ENCODE measurements at places on chromosomes 11 and 22.
A peak's percentile ranks its signal among the peaks of the same experiment; 100 is the strongest.

GRCh38 chr22:26534171-26534855, 22.0 kb upstream of the TFIP11 start:
- DNase-seq = no peak

- DNase-seq = no peak
These were observed 16.4 kb downstream of the PRR33 start for GRCh38 chr11:1875093-1875850.

DNA sequence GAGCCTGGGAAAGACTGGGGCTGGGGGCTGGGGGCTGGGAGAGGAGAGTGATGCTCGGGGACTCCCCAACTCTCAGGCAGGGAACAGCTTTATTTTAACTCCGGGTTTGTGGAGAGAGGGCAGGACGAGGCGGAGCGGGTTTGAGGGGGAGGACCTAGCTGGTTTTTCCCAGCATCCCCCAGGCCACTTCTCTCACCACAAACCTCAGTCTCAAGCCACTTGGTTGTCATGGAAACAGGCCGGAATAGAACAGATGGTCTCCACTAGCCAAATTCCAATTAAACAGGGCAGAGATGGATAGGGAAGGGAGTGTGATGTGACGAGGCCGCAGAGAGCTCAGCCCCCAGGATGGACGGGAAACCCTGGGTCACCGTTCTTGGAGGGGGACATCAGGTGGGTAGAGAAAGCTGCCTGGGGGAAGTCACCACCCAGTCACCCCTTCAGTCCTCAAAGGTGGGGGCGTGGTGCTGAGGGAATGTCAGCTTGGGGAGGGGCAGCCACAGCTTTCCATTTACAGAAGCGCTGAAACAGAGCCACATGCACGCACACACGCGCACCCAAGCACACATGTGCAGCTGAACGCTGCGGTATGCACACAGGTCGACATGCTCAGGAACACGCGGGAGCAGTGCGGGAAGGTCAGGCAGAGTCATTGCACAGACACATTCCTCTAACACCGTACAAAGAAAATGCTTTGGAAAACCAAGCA, 19.2 kb downstream of the NECTIN1 start:
- DNase-seq = peak; percentile 91

GRCh38 chr22:50141891-50142363, 28.6 kb upstream of the PANX2 start:
- DNase-seq = no peak

DNA sequence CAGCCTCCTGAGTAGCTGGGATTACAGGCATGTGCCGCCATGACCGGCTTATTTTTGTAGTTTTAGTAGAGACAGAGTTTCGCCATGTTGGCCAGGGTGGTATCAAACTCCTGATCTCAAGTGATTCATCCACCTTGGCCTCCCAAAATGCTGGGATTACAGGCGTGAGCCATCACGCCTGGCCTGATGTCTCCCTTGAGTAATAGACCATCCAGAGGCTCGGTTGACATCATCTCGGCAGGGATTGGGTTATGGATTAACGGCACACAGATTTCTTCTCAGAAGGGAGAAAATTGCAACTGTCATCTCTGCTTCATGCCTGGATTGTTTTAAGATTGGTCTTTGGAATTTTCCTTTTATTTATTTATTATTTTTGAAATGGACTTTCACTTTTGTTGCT, 239.2 kb upstream of the LARGE1 start:
- no peak for DNase-seq

DNA sequence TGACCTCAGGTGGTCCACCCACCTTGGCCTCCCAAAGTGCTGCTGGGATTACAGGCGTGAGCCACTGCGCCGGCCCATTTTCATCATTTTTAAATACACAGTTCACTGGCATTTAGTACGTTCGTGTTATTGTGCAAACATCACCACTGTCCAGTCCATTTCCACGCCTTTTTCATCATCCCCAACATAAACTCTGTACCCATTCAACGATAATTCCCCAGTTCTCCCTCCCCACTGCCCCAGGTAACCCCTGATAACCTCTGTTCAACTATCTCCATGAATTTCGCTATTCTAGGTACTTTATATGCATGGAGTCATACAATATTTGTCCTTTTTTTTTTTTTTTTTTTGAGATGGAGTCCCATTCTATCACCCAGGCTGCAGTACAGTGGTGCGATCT, 18.2 kb upstream of the ELFN2 start:
- no peak for DNase-seq

GRCh38 chr11:113839842-113840241, 35.5 kb downstream of the USP28 start:
- peak; percentile 38 for DNase-seq

- no peak for DNase-seq
These were observed 77.9 kb upstream of the WNT11 start for GRCh38 chr11:76284161-76284560.

DNA sequence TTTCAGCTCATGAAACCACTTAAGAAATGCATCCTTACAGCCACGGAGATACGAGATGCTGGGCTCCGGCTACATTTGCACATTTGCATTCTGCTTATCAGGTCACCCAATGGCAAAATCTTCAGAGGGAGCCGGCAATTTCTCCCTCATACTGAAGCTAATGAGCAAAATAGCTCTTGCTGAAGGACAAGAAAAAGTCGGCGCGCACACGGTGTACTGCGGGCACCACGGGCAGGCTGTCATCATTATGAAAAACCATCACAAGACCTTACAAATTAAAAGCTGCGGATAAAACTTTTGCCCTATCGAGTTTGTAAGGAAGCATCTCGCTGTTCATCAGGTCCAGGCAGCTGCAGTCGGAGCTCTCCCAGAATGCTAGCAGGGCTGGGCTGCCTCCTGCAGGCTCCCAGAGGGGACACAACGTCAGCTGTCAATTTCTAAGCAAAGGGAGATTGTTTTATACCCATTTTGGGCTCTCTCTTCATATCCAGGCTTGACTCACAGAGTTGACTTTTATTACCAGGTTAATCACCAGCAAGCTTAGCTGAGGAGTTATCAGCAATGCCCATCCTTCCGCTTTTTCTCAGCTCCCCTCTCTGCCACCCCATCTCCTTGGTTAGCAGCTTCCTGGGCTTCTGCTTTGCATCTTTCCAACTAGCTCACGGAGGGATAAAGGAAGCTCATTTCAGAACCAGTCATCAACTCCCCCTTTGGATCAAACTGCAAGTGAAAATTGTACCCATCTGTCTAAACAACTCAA, 375.1 kb downstream of the OPCML start:
- DNase-seq = no peak

GRCh38 chr11:36354221-36355003, 58.3 kb downstream of the PRR5L start:
- DNase-seq = peak; percentile 22

- DNase-seq = no peak
These were observed 449.9 kb downstream of the OPCML start for GRCh38 chr11:133082453-133082781.

- no peak for DNase-seq
These were observed 125.5 kb downstream of the KCNQ1 start for GRCh38 chr11:2570211-2570811.

GRCh38 chr22:20175597-20175900, 24.7 kb upstream of the CCDC188 start:
- no peak for DNase-seq

GRCh38 chr11:1387961-1388762, 1.6 kb upstream of the BRSK2 start:
- no peak for DNase-seq

GRCh38 chr11:19907008-19907579, 194.5 kb downstream of the NAV2 start:
- no peak for DNase-seq

DNA sequence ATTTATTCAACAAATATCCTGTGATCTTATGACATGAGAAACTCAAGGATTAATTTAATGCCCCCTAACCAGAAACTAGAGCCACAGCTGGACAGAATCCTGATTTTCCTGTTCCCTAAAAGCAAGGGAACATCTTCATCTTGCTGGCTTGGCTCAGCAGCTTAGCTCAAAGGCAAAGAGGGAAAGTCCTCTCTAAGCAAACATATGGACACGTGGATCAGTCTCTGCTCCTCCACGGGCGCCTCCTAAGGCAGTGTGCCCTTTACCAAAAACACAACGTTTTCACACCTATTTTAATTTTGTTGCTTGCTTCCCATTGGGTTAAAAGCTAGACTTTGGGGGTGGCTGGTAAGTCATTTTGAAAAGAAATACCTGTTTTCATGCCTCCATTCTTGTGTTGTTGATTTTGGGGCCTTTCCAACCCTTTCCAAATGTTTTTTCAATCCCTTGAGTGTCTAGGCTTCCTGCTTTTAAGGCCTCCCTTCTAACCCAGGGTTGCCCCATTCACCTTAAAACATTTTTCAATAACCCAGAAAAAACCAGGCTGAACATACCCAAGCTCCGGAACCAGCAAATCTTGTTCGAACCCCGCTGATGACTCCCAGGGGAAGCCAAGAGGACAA, 15.5 kb downstream of the SLC1A2 start:
- DNase-seq = no peak

DNA sequence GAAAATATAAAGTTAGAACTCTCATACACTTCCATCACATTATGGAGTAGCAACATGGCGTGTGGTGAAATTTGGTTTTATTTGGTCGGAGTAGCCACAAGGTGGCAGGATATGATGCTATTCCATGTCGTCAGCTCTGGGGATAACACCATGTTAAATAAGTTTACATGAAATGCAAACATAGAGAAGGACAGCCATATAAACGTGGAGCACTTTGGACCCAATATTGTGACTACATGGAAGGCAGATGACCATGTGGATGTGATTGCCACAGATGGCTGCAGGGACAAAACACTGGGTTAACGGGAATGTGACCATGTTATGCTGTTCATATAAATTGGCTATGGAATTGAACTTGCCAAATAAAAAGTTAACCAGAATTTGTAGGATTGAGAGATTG, 21.0 kb downstream of the OR5M11 start:
- no peak for DNase-seq

DNA sequence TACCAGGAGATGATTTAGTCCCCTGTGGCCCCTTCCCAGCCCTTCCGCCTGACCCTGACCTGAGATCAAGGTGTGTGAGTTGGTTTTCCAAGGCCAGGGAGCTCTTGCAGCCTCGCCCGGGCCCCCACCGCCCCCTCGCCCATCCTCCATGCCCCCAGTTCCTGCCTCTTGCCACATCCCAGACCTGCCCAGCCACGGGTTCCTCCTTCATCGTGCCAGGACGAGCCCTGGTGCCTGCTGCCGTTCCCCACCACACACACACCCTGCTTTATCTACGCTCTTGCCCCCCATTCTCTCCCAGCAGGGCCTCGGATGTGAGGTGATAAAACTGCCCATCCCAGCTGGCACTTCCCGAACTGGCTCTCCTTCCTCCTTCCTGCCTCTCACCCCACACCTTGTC, 1.4 kb upstream of the LIF start:
- no peak for DNase-seq

GRCh38 chr11:74023276-74023675, 14.4 kb upstream of the UCP3 start:
- DNase-seq = peak; percentile 76

DNA sequence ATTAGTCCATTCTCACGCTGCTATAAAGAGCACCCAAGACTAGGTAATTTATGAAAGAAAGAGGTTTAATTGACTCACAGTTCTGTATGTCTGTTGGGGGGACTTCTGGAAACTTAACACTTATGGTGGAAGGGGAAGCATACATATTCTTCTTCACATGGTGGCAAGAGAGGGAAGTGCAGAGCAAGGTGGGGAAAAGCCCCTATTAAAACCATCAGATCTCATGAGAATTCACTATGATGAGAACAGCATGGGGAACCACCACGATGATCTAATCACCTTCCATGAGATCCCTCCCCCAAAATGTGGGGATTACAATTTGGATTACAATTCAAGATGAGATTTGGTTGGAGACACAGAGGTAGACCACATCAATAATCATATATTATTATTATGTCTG, 25.7 kb downstream of the CEP57 start:
- DNase-seq = no peak

- DNase-seq = no peak
These were observed 18.3 kb upstream of the SYT7 start for GRCh38 chr11:61598886-61599868.

DNA sequence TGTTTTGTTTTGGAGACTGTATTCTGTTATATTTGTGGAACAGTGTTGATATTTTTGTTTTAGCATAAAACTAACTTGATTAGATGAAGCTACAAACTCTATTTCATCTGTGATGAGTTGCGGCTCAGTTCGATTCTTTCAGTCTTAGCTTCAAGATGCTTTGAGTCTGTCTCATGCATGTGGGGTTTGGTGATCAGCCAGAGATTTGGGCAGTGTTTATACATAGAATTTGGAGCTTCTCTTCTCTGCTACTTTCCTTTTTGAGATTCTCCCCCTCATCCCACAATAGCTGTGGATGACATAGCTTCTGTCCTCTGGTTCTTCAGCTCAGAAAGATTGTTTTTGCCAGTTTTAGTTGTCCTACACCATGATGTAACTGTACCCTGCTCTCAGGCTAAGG, 90.4 kb downstream of the ARHGAP20 start:
- no peak for DNase-seq

DNA sequence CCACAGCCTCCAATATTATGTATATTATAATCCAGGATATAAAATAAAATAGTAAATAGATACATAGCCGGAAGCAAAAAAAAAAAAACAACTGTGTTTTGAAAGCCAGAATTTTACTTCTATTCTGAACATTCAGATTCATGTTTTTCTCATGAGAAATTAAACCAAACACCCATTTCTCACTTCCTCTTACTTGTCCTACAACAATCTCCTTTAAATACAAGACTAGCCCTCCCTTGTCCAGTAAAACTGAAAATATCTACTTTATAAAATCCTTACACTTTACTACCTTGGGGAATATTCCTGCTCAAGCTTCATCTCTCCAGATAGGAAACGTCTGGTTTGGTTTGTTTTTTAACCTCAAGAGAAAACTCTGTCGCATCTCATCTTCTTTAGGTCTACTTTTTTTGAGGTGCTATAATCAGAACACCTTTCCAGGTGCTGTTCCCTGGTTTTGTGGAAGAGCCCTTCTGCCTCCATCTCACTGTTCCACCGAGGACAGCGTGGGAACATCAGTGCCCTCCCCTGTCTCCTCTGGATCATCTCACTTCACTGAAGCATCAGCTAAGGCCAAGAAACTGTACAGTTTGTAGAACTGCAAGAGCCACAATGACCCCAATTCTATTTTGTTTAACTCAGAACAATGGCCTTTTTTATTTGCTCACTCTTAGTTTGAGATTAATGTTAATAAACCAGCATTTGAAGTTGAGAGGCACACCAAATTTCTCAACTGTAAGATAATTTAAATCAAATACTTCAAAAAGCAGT, 82.0 kb upstream of the ARHGAP32 start:
- peak; percentile 44 for DNase-seq

DNA sequence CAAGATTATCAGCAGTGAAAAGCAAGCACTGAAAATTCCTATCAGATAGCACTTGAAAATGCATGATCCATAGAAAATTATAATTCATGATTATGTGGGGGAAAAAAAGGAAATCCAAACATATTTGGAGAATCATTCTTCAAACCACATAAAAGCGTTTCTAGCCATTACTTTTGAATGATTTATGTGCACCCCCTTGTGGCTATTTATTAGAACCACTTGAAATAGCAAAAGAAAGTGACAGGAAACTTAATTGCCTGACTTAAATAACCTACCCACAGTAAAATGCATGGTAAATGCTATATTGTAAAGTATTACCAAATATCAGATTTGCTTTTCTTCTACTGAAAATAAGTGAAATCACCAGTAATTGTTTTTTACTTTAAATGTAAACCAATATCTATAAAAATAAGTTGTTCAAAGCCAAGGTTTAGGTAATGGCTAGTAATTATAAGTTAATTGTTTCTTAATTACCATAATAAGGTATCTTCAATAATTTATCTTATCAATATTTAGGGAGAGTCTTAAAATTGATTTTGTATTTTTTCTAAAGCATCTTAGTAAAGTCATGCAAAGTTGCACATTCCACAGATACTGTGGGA, 168.5 kb downstream of the ARHGAP42 start:
- peak; percentile 26 for DNase-seq
